NCI-H524 treated with DMSO at 0.1 percent for 48 hours (cell line): ENCODE measurements at places on chromosomes 16 and 17.
A peak's percentile ranks its signal among the peaks of the same experiment; 100 is the strongest.

DNA sequence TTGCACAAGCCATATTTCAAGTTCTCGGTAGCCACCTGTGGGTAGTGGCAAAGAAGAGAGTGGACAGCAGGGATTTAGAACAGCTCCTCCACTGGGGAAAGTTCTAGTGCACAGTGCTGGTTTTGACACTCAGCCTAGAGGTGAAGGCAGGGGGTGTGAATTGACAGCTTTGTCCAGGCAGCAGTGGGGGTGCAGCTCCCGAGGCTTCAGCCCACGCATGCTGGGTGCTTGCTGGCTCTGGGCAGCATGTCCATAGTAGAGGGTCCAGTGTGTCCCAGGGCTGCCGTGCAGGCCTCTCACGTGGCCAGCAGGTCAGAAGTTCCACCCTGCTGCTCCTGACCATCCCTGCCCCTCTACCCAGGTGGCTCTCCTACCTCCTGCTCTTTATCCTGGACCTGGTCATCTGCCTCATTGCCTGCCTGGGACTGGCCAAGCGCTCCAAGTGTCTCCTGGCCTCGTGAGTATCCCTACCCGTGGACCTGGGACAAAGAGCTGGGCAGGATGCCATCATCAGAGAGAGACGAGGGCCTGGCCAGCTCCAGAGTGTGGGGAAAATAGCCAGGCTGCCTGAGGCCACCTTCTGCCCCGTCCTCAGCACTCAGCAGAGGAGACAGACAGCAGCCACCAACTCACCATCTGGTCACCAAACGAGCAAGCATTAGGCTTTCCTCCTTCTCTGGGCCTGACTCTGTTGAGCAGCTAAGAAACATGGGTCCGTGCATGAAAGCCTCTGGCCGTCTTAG, 29.8 kb downstream of the TTYH2 start:
- no peak for DNase-seq

- no peak for DNase-seq
These were observed 10.9 kb upstream of the TBX2 start for GRCh38 chr17:61388561-61389356.

DNA sequence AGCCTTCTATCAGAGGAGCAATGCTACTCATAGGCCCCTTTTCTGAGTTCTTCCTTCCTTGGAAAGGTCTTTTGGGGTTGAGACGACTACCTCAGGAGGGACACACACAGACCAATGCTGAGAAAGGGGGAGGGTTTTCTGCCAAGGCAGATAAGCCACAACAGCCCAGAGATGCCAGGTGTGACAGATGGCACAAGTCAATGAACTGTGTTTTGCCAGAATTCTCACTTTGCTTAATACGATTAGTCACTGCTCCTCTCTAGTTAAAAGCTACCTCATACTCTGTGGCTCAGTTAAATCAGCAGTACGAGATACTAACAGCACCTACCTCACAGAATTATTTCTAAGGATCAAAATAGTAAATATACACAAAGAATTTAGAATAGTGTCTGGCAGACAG, 8.0 kb downstream of the BRD7 start:
- peak; percentile 90 for DNase-seq

- DNase-seq, result no peak
These were observed 96.7 kb upstream of the CDH5 start for GRCh38 chr16:66269617-66270332.

DNA sequence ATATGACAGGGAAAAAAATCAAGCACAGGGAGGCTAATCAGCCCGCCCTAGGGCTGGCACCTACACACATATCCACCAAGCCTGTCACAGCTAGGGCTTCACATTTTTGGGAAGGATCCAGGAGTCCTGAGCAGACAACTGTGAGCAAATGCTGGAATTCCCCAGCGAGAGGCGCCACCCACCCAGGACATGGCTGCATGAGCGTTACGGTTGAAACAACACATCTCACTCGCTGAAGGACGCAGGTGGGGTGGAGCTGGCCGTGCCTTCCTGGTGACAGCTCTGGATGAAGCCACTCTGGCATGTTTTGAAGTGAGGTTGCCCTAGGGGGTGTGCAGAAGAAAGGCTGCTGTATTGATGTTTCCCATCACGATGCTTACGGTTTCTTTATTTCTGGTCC, 315.1 kb upstream of the EEF2KMT start:
- no peak for DNase-seq

DNA sequence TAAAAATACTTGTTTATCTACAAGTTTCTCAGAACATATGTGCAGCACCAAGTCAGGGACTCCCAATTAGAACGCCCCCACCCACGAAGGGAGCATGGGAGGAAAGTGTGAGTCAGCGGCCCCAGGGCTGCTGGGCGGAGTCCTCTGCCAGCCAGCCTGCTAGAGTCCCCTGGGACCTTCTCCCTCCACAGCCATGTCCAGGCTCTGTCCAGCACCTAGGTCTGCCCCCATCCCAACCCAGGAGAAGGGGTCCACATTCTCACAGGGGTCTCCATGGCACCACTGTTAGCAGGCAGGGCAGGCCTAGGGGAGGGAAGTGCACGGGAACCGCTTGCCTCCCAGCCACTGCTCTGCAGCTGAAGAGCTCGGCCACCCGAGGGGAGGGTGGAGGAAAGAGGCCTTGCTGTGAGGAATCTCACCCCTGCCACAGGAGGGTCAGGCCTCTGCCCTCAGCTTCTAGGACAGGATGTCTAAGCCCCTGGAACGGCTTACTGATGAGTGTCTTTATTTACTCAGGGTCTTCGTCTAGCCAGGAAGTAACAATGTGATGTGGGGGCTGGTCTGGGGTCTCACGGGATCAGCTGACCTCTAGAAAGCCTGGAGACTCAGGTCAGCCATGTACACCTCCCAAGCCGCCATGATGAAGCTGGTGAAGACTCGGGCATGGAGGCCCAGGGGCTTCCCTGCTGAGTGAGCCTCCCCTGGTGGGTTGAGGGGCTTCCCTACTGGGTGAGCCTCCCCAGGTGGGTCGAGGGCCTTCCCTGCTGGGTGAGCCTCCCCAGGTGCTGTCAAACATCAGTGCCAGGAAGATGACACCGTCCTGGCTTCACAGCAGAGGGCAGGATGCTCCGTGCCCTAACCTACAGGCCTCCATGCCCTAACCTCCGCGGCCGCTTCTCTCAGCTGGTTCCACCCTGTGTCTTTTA, 190.3 kb downstream of the RBFOX3 start:
- no peak for DNase-seq

DNA sequence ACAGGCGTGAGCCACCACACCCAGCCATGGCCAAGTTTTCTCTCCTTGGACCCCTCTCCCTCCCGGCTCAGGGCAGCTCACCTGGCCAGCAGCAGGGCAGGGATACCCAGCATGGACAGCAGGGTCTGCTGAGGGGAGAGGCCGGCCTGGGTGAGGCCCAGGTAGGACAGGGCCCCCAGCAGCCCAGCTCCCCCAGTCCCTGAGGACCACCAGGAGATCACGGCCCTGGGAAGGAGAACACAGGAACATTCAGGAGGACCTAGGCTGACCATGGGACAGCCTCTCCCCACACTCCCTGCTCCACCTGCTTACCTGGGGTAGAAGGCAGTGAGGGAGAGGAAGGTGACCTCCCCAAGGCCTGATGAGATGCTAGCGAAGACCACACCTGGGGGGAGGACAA, 5.6 kb downstream of the CLN3 start:
- DNase-seq, result no peak

DNA sequence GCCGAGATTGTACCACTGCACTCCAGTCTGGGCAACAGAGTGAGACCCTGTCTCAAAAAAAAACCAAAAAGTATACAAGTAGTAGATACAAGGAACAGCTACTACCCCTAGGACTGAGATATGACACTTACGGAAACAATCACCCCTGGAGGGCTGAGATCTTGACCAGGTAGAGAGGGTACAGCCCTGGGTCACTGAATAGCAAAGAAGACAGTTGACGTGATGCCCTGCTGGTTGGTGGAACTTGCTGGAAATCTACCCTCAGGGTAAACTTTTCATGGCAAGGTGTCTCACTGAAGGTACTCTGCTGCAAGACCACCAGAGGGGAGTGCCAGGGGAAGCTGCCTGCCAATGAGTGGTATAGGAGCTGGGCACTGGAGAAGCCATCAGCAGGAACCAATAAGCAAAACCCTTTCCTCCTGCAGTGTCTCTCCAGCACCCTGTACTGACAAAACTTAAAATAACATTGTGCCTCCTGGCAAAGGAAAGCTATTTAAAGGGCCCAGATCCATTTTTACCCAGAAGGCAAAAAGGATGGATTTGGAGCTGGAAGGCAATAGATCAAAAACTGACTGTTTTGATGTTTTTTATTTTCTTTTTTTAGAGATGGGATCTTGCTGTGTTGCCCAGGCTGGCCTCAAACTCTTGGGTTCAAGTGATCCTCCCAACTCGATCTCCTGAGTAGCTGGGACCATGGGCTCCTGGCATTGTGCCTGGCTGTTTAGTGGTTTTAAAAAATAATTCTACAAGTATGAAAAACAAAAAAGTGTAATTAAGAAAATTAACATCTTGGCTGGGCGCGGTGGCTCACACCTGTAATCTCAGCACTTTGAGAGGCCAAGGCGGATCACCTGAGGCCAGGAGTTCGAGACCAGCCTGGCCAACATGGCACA, 11.3 kb upstream of the PDXDC1 start:
- no peak for DNase-seq

GRCh38 chr17:260031-260791, 78.8 kb upstream of the DOC2B start:
- no peak for DNase-seq

DNA sequence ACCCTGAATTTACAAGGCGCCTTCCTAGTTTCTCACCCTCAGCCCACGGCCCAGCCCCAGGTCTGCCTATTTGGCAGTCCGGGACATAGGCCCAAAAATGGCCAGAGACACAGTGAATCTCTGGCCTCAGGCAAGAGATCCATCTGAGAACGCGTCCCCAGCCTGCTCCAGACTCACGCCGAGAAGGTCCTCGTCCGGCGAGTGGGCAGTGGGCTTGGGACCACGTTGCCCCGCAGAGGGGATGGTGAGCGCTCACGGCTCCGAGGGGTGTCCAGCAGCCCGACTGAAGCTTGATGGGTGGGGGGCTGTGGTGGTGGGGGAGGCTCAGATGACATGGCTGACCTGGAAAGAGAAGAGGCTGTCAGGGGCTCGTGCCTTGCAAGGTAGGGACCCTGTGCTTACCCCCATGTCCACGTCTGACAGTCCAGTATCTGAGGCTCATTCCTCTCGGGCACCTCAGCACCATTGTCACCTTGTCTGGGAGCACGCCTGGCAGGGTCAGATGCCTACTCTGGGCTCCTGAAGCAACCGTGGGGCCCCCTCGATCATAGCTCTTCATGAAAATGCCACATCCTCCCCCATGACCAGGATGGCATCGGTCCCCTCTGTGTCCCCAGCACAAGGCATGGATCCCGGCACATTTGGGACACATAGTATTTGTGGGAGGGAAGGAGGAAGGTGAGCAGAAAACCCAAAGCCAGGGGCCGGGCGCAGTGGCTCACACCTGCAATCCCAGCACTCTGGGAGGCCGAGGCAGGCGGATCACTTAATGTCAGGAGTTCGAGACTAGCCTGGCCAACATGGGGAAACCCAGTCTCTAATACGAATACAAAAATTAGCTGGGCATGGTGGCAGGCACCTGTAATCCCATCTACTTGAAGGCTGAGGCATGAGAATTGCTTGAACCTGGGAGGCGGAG, 9.6 kb downstream of the CARHSP1 start:
- no peak for DNase-seq

GRCh38 chr17:5759501-5759925, 175.2 kb upstream of the NLRP1 start:
- DNase-seq, result no peak

GRCh38 chr16:55452996-55453395, 26.0 kb upstream of the MMP2 start:
- no peak for DNase-seq

DNA sequence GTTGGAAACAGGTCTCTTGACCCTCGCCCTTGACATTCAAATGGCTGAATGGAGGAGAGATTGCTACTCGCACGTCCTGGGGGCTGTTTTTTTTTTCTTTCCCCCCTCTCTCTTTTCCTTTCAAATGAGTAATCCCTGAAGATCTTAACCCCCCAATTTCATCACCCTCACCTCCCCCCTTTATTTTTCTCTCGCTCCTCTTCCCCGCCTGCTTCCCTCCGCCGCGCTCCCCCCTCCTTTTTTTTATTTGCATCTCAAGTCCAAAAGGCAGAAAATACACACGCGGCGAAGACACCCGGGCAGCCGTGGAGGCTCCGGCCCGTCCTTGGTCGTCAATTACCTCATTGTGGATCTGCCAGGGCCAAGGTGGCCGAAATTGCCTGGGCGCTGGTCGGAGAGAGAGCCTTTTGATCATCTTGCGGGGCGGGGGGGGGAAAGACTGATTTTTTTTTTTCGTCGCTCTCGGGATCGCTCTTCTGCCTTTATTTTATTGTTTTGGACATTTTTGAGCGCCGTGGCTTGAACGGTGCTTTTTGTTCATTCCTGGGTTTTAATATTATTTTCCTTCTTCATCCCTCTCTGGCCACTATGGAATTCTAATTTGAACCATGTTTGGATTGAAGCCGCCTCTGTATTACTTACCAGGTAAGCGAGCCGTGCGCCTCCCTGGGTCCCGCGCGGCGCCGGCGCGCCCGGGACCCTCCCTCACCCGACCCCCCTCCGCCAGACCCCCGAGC, 57.2 kb upstream of the GSE1 start:
- DNase-seq, result no peak

DNA sequence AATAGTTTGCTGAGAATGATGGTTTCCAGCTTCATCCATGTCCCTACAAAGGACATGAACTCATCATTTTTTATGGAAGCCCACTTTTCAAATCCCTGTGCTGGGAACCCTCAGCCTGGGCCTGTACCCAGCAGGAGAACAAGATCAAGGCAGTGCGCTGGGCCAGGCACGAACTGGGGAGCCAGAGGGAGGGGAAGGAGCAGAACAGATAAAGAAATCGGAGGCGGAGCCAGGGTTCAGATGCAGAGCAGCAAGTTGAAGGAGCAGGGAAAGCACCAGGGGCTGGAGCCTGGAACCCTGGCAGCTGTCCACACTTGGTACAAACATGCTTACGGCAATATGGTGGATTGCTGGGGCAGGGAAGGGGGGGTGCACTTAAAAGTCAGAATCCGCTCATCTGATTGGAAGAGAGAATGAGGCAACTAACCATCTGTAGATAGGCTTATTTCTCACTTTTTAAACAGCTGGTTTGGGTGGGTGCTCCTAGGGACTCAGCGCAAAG, 107.5 kb downstream of the NOG start:
- DNase-seq, result no peak

DNA sequence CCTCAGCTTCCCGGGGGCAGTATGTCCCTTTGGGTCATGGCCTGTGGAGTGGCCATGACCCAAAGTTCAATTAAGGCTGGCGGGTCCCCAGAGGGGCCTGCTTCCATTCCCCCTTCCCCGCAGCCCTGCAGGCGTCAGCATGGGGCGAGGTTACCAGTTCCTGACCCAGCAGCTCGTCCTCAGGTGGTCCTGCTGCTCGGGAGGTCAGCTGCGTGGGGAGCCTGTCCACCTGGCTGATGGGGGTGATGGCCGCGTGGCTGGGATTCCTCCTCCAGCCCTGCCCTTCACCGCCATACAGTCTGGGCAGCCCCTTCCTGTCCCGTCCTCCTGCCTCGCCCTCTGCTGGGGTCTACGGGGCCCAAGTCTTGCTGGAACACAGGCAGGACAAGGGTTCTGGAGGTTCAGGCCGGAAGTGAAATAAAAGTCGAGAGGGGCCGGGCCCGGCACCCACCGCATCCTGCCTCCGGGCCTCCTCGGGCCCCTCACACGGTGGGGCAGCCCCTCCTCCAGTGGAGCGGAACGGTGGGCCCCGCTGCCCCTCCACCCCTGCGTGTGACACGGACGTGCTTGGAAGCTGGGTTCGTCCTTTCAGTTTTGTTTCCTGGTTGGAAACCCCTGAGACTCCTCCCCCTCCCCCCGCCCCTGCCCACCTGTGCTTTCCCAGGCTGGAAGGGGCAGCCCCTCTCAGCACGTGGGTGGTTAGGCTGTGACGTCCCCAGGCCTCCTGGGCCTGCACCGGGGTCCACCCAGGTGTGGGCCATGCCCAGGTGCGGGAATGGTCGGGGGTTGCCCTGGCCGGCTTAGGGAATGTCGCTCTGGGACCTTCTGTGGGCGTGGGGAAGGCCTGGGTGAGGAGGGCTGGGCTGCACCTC, 6.8 kb downstream of the UBALD2 start:
- no peak for DNase-seq
